ENCODE measurements at places on chromosomes 13 and 19. TPM values are rescaled to one million over a fixed set of nuclear protein-coding genes. Genes with fewer than 3 reads are reported as not detected.

Gene LGALS14
- total RNA-seq: not detected

Gene OR7A5
- total RNA-seq: 3.0 TPM

Gene CBY2
- total RNA-seq: not detected

Gene GFY
- not detected for total RNA-seq

Gene NKPD1
- 50.7 TPM for total RNA-seq

Gene KCNC3
- 1.5 TPM for total RNA-seq

- DNase-seq: no peak
Observed at GRCh38 chr19:35553385-35554000, 8.1 kb downstream of the TMEM147 start.

- no peak for DNase-seq
Observed at GRCh38 chr13:45731455-45731854, 29.3 kb downstream of the CBY2 start.

DNA sequence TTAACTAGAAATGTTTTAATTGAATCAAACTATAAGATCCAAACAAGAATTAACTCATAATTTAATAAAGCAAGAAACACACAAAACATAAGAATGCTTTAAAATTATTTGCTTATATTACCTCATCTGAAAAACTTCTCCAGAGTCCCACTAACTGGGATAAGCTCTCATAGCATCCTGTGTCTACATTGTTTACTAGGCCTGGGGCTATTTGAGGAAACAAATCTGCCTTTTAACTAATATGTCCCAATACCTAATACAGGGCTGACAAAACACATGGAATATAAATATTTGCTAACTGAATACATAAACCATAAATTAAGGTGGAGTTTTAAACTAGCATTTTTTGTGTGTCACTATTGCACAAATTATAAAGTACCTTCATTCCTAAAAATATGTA, 1399.8 kb upstream of the SLC10A2 start:
- DNase-seq: no peak

- no peak for DNase-seq
Observed at GRCh38 chr13:86932776-86933334, 738.3 kb upstream of the SLITRK5 start.

GRCh38 chr13:71643448-71643860, 223.6 kb downstream of the DACH1 start:
- no peak for DNase-seq

GRCh38 chr13:44302940-44303575, 70.6 kb upstream of the SERP2 start:
- no peak for DNase-seq

DNA sequence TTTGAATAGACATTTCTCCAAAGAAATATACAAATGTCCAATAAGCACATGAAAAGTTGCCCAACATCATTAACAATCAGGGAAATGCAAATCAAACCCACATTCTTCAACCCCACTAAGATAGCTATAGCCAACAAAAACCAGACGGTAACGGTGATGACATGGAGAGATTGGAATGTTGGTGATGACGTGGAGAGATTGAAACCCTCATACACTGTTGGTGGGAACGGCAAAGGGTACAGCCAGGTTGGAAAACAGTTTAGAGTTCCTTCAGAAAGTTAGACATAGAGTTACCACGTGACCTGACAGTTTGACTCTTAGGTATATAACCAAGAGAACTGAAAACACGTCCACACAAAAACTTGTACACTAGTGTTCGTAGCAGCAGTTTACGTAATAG, 48.1 kb downstream of the TNFRSF19 start:
- no peak for DNase-seq

GRCh38 chr19:30093966-30094755, 152.1 kb downstream of the URI1 start:
- no peak for DNase-seq

DNA sequence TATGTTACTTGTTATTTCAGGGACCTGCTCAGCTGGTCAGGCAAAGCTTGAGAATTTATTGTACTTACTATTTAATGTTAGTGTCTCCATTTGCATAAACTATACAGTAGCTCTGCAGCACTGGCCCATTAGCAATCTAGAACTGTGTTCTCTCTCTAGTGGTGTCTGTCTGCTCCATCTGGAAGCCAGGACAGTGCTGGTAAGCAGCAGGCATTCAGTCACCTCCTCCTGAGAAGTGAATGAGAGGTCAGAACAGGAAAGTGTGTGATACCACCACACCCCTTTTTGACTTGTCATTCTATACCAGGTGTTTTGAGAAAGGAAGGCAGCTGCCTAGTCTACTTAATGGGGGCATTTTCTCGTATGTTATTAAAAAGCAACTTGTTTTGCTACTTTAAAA, 3.9 kb downstream of the COG3 start:
- DNase-seq: no peak

GRCh38 chr13:45280751-45281634, 60.0 kb downstream of the TPT1 start:
- no peak for DNase-seq

DNA sequence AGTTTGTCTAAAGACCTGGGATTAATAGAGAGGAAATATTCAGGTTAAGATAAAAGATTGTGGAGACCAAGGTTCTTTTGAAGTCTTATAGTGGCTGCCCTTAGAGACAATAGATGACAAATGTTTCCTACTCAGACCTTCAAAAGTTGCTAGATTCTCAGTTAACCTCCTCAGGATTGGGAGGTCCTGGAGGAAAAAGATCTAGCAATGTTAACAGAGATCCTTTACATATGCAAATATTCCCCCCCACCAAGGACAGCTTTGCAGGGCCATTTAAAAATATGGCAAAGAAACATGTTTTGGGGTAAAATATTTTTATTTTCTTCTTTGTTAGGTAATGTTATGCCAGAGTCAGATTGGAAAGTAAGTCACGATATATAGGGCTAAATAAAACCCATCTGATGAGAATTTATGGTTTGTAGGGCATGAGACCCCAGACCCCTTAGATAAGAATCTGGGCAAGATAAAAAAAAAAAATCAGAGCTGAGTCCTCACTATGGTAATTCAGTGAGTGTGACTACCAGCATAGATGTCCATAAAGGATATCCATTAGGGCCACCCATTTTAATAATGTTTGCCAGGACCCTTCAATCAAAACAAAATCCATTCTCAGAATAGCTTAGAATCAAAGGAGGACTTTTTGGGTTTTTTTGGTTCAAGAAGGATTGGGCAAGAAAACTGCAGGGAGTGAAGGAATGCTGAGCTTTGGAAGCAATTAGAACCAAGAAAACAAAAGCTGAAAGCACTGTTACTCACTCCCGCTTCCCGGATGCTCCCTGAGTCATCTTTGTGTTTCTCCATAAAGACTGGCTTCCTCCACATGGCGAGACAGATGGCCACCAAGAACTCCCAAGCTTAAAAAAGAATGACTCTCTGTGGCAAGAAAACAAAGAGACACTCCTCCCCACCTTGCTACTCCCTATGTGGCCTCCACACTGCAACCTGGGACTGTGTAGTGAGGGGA, 28.2 kb downstream of the VSTM1 start:
- no peak for DNase-seq

DNA sequence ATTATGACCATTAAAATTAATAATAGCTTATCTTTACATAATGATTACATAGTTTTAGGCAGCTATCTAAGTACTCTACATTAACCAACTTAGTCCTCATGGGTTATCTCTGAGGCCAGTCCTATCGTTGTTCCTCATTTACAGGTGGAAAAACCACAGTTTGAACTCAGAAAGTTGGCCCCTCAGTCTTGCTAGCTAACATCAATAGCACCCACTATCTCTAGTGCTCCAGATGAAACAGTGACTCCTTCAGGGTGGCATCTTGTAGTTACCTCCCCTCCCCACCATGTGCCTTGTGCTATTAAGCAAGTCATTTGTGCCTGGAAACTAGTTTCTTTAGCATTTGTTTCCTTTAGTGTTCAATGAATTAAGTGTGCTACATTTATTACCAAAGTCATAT, 1086.7 kb downstream of the EFNB2 start:
- DNase-seq: no peak

GRCh38 chr19:6070720-6071485, 39.4 kb downstream of the RFX2 start:
- no peak for DNase-seq

DNA sequence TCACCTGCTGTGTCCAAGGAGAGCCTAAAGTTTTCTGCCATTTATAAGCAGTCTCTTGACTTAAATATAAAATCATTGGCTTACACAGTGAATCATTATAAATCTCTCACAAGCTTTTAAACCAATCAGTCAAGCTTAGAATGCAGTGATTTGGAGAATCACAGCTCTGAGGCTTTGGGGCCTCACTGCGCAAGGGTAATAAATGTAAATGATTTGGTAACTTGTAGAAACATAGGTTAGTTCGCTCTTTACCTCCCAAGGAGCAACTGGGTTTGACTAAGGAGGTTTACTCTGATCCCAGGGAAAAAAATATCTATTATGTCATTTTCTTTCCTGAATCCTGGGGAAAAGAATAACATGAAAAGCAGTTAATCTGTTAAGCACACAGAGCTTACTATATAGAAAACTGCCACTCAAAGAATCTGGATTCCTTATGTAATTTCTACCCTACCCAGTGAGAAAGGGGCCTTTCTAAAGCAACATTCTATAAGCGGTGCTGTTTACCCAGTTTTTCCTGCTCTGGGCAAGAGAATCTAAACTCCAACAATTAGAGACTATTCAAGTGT, 128.2 kb downstream of the MZT1 start:
- DNase-seq: no peak

DNA sequence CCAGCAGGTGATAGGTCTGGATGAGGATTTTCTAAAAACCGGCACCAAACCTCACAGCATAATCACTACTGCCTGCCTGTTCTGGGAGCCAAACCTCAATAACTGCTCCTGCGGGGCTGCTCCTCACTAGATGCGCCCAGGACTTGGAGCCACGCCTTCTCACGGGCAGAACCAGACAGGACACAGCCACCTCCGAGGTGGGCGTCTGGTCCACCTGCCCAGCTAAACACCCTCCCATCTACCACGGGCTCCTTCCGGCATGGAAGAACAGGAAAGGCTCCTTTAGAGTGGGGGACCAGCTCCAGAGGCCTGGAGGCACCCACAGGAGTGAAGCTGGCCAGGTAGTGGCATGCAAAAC, 73.5 kb downstream of the PEPD start:
- DNase-seq: no peak

- no peak for DNase-seq
Observed at GRCh38 chr13:39811696-39812095, 156.2 kb downstream of the COG6 start.

Measured in suprapubic skin (tissue), 4 donors.